ENCODE measurements at places on chromosomes 16 and 17.

DNA sequence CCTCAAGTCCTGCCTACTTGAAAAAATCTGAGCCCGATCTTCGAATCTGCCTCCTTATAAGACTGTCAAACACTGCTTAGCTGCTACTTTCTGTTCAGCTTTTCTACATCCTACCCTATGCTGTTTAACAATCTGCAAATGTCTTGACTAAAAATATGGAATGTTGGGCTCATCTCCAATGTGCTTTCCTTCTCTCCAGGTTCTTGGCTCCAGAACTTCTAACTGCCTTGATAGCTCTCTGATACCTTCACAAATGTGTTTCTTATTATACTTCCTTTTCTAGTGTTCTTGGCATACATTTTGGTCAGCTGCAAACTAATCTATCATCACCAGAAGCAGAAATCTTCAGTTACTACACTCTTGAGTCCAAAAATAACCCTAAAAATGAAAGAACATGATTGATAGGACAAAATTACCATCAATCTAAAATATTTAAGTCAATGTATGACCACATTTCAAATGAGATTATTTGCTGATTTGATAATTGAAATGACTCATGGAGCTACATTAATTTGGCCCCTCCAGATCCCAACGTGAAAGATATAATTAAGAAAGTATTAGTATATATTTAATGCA is 372.3 kb upstream of the MON1B start:
- no peak for DNase-seq

- DNase-seq: no peak
These were observed 4.8 kb upstream of the SMIM5 start for GRCh38 chr17:75628425-75628824.

DNA sequence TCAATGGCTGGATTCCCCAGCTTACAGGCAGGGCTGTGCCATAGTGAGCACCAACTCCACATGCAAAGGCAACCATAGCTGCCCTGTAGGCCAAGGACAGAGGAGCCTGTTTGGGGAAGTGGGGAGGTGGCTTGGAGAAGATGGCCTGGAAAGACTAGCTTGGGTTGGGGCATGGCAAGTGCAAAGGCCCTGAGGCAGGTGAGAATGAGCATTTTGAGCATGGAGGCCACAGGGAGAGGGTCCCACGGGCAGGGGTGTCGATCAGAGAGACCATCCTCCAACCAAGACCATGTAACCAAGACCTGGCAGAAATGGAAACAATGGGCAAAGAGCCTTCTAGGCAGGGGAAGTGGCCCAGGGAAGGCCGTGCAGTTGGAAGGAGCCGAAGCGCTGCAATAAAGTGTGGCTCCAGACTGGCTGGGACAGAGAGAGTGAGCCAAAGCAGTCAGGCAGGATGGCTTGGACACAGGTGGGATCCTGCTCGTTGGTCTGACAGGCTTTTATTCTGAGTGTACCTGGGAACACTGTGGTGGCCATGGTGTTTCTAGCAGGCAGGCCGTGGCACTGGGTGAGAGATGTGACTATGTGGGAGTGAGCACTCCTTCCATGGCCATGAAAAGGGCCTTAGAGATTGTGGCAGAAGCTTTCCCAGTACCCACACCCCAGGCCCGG is 24.8 kb upstream of the MPRIP start:
- DNase-seq: no peak

- DNase-seq: no peak
These were observed 78.1 kb downstream of the SKAP1 start for GRCh38 chr17:48351911-48352332.

DNA sequence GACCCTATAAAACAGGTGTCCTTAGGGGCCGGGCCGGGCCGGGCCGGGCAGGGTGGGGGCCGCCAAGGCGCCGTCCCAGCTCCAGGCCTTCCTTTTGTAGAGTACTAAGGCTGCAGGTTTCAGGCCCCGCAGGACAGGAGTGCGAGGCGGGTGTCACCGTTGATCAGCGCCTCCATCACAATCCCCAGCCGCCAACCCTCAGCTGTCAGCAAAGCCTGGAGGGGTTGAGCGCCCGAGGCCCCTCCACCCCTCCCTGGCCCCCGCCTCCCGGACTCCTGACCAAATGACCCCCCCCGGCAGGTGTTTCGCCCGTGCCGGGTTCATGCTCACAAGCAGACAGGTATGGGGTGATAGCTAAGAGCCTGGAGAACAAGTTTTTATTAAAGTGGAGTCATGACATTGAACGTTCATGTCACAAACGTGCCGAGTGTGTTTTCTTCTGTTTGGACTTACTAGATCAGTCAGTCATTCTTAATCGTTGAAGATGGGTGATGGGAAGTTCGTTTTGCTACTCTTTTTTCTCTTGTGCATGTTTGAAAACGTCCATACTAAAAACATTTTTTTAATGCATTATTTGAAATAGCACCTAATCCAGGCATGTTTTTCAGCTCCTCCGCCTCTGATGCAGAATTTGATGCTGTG is 534 bp downstream of the ARL2BP start:
- DNase-seq: no peak

- no peak for DNase-seq
These were observed 118.2 kb upstream of the ZNF750 start for GRCh38 chr17:82957961-82958561.

- no peak for DNase-seq
These were observed 65.0 kb downstream of the CBLN1 start for GRCh38 chr16:49216593-49216992.

GRCh38 chr16:65457084-65457483 is 335.2 kb upstream of the CDH11 start:
- no peak for DNase-seq

- no peak for DNase-seq
These were observed 137.6 kb downstream of the ITFG1 start for GRCh38 chr16:47323241-47323640.

DNA sequence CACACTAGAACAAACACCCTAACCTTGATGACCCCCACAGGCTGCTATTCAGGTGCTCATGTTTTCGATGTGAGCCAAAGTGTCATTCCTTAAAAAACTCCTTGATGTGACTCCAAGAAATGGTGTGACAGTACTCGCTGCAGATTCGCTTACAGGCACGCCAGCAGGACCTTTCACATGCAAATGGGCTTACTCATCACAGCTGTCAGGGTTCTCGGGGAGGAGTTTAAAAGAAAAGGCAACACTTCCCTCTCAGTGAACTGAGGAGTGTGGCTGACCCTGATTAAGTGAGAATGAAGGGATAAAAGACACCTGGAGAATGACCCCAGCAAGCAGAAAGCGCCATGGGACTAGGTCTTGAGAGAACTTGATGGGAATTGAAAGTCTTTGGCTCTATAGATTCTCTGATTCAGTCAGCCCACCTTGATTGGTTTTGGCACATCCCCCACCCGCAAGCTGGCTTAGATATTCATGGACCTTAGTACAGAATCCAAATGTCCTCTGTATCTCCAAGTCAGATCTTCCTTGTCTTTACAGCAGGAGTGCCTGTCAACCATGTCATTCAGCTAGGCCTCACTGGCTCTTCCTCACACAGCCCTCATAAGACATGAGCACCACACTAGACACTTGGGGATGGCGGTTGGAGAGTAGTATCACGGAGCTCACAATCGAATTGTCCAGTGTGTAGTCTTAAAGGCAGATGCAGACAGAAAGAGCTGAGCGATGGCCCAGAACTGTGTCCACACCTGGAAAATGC is 82.6 kb downstream of the HIC1 start:
- no peak for DNase-seq

DNA sequence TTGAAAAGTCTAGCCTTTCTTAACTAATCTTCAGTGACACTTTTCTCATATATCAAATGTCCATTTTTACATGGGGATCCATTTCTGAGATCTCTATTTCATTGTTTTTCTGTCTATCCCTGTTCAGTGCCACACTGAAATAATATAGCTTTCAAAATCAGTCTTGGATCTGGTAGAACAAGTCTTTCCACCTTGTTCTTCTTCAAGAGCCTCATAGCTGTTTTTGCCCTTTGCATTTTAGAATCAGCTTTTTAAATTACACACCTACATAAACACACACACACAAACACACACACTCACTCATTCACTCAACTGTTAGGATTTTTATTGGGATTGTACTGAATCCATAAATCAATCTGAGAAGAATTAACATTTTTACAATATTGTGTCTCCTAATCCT is 19.2 kb downstream of the GSDMB start:
- DNase-seq: no peak

- DNase-seq: no peak
These were observed 9.8 kb upstream of the CMTM3 start for GRCh38 chr16:66594739-66595138.

- DNase-seq: no peak
These were observed 8.2 kb downstream of the FN3K start for GRCh38 chr17:82743344-82744219.

- no peak for DNase-seq
These were observed 398.8 kb upstream of the SALL1 start for GRCh38 chr16:51549836-51550235.

DNA sequence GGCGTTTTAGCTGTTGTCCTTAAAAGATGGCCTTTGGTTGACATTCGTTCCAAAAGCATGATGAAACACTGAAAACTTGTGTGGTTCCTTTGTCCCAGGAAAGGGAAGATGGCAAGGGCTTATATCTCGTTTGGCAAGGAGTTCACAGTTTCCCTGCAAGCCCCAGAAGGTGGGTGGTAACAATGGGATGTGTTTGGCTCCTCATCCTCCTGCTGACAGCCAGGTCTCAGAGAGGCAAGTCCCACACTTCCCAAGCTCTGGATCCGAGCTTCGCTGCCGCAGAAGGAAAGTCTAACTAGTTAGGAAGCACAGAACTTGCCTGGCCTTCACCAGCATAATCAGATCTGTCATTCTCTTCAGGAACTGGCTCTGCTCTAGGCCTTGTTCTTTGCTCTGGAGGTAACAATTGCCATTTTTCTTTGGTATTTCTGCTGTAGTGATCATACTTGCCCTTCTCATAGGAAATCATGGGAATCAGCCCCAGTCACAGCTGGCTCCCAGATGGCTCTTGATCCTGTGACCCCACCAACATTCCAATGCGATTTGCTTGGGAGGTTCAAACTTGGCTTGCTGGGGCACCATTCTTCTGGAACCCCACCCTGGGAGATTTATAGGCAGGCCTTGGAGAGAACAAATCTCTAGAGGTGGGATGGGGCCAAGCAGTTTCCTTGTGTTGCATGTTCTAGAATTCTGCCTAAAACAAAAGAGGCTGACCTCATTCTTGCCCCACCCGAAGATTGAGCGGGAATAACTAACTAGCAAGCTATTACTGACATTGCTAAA is 17.9 kb downstream of the KPNA2 start:
- DNase-seq: no peak

- DNase-seq: no peak
These were observed 11.8 kb upstream of the TEKT1 start for GRCh38 chr17:6843241-6843880.

Data from activated CD4-positive, alpha-beta T cell treated with anti-CD3 and anti-CD28 coated beads for 1 hour (primary cell).